ENCODE measurements at places on chromosomes 5 and 9. TPM values are rescaled to one million over a fixed set of nuclear protein-coding genes. Genes with fewer than 3 reads are reported as not detected.

- no peaks in the 10 kb centered on the region for H3K36me3 ChIP-seq
- DNase-seq = no peak
- peak overlapping the region; percentile 44 for H3K27ac ChIP-seq
- H3K4me3 ChIP-seq = no peak overlapping the region
- H3K27me3 ChIP-seq = no peaks in the 10 kb centered on the region
These were observed 50.0 kb upstream of the GOLPH3 start for GRCh38 chr5:32223972-32224609.

The DHX29 gene
- 26.8 TPM for total RNA-seq

GRCh38 chr9:100219347-100219746 lies 120.3 kb downstream of the INVS start:
- H3K4me3 ChIP-seq = no peak overlapping the region
- no peaks in the 10 kb centered on the region for H3K36me3 ChIP-seq
- no peak for DNase-seq
- no peaks in the 10 kb centered on the region for H3K4me1 ChIP-seq
- no peaks in the 10 kb centered on the region for H3K27me3 ChIP-seq
- H3K27ac ChIP-seq = no peak overlapping the region

The KIF4B gene
- not detected for total RNA-seq

DNA sequence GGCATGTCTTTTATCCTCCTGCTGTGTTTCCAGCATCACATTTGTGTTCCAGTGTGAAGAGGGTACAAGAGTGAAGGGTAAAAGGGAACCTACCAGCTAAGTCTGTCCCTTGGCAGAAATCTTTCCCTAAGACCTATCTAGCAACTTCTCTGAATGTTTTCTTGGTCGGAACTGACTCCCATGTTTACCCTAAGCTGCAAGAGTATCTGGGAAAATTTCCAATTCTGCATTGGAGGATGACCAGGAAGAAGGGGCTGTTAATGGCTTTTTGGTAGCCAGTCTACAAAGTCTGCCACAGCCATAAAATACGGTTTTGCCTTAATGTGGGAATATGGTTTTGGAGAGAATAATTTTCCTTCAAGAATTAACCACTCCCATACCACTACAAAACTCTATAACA lies 75.1 kb downstream of the MAST4 start:
- DNase-seq = no peak
- H3K4me1 ChIP-seq = no peaks in the 10 kb centered on the region
- H3K4me3 ChIP-seq = no peak overlapping the region
- no peaks in the 10 kb centered on the region for H3K27me3 ChIP-seq

DNA sequence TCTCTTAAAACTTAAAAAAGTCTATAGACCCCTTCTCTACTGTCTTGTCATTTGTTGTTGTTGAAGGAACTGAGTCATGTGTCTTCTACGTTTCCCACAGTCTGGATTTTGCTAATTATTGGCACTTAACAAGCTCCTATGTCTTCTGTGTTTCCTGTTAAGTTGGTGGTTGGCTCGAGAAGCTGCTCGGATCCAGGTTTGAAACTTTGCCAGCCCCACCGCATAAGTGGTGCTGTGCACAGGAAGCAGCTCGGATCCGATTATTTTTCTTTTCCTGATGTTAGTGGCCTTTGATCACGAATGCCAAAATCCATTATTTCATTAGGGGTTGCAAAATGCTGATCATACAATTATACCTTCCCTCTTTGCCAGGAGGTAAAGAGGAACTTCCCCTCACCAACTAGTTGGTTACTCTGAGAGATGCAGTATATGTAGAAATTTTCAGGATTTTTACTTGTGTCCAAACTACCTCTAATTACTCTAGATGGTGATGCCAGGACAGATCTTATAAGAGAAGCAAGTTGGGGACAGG lies 186.5 kb downstream of the NSG2 start:
- H3K36me3 ChIP-seq = no peaks in the 10 kb centered on the region
- H3K4me1 ChIP-seq = peaks cover 19% of the 10 kb centered on the region
- no peak overlapping the region for H3K4me3 ChIP-seq

- H3K27me3 ChIP-seq = no peaks in the 10 kb centered on the region
- H3K27ac ChIP-seq = no peak overlapping the region
- H3K4me1 ChIP-seq = no peaks in the 10 kb centered on the region
- no peaks in the 10 kb centered on the region for H3K36me3 ChIP-seq
These were observed 350.2 kb downstream of the KIAA0825 start for GRCh38 chr5:94268226-94268625.

- no peaks in the 10 kb centered on the region for H3K4me1 ChIP-seq
- no peak for DNase-seq
- no peak overlapping the region for H3K27ac ChIP-seq
- no peak overlapping the region for H3K4me3 ChIP-seq
- H3K27me3 ChIP-seq = no peaks in the 10 kb centered on the region
These were observed 7.7 kb upstream of the SLC35D2 start for GRCh38 chr9:96391021-96391765.

The GPRIN1 gene
- 1.9 TPM for total RNA-seq

DNA sequence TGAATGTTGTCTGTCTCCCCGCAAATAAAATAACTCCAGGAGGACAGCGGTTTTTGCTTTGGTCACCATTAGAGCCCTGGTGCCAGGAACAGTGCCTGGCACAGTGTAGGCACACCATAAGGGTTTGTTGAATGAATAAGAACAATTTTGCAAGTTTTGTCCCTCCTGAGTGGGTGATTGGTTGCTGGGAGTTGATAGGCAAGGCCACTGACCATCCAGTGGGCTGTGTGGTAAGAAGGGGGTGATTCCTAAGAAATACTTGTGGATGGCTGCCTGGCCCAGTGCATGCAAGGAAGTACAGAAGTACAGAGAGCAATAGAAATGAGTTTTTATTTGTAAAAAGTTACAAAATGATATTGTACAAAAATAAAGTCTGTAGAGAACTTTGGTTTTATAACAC lies 27.5 kb downstream of the GDNF start:
- no peak for DNase-seq
- no peak overlapping the region for H3K4me3 ChIP-seq
- peak overlapping the region; percentile 45 for H3K27ac ChIP-seq
- no peaks in the 10 kb centered on the region for H3K27me3 ChIP-seq
- H3K4me1 ChIP-seq = no peaks in the 10 kb centered on the region

DNA sequence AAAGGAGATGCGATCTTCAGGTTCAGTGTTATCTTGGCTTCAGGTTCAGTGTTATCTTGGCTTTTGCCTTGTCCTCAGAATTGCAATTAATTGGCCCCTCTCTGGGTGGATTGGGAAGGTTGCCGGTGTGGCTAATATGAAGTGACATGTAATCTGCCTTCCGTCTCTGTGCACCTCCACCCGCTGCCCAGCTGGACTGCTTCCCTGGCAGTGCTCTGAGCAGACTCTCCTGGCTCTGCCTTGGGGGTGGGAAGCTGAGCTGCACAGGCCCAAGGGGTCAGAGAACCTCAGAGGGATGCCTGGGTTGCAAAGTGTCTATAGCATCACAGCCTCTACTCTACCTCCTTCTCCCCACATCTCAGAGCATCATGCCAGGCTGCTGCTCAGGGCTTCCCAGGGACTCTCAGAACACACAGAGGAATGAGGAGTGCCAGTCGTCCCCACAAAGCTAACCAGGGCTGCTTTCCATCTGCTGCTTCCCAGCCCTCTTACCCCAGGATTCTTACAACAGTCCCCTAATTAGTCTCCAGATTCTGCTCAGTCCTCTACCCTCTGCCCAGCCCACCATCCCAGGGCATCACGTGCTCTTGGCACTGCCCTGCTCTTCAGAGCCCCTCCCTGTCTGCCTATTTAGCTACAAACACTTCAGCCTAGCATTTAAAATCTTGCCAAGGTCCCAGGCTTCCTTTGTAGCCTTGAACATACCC lies 54.4 kb upstream of the AFAP1L1 start:
- no peak overlapping the region for H3K4me3 ChIP-seq
- DNase-seq = peak; percentile 66
- H3K4me1 ChIP-seq = peaks cover 59% of the 10 kb centered on the region

The PLAC8L1 gene
- 0.59 TPM for total RNA-seq

DNA sequence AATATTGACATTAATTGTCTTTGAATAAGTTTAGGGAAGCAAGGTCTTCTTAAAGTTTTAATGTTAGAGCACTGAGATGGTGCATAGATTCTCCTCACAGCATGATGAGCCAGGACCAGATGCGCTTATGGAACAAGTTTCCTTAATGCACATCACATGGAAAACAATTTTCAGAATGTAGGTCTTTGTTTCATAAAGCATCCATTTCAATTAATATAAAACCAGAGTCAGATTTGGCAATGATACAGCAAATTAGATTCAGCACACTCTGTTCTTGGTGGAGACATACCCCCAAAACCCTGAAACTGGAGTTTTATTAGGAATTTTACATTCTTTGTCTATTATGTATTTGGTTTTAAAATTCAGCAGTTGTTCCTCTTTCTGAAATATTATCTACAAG lies 402.1 kb upstream of the SEMA6A start:
- no peak overlapping the region for H3K27ac ChIP-seq
- no peaks in the 10 kb centered on the region for H3K4me1 ChIP-seq
- no peaks in the 10 kb centered on the region for H3K36me3 ChIP-seq
- no peak for DNase-seq
- H3K4me3 ChIP-seq = no peak overlapping the region

DNA sequence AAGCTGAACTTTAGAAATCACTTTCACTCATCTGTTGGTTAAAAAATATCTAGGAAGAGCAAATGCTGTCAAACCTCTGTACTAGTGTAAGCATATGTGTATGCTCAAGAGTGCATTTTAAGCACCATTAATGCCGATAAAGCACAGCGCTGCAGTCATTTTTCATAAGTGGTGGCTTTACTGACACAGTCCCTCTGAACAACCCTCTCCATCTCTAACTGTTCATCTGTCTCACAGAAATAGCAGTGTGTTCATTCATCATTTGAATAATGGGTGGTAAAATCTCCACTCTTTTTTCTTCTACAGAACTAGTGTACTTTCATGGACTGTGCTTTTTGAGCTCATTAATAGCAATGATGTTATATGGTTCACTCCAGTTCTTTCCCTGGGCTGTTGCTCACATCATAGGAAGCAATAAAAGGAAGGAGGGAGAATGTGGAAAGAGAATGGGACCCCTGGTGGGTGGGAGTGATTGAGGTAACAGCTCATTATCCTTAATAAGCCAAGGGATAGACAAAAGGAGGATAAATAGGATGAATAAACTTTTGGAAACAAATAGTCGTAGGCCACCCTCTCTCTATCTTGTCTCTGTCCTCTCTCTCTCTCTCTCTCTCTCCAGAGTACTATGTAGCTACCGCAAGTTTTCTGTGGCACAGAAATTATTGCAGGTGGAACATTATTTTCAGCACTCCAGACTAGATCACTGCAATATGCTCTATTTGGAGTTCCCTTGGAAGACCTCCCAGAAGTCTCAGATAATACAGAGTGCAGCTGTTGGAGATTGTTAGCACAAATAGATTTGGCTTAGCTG lies 117.9 kb upstream of the PRDM9 start:
- no peak for DNase-seq
- no peaks in the 10 kb centered on the region for H3K36me3 ChIP-seq

GRCh38 chr9:76352026-76352620 lies 42.1 kb downstream of the RFK start:
- H3K27me3 ChIP-seq = no peaks in the 10 kb centered on the region
- H3K36me3 ChIP-seq = no peaks in the 10 kb centered on the region
- H3K27ac ChIP-seq = no peak overlapping the region
- no peaks in the 10 kb centered on the region for H3K4me1 ChIP-seq

GRCh38 chr5:35131723-35132122 lies 84.0 kb upstream of the AGXT2 start:
- H3K36me3 ChIP-seq = no peaks in the 10 kb centered on the region
- H3K27ac ChIP-seq = no peak overlapping the region
- no peaks in the 10 kb centered on the region for H3K4me1 ChIP-seq
- H3K27me3 ChIP-seq = peaks cover 3% of the 10 kb centered on the region
- H3K4me3 ChIP-seq = no peak overlapping the region
- no peak for DNase-seq

DNA sequence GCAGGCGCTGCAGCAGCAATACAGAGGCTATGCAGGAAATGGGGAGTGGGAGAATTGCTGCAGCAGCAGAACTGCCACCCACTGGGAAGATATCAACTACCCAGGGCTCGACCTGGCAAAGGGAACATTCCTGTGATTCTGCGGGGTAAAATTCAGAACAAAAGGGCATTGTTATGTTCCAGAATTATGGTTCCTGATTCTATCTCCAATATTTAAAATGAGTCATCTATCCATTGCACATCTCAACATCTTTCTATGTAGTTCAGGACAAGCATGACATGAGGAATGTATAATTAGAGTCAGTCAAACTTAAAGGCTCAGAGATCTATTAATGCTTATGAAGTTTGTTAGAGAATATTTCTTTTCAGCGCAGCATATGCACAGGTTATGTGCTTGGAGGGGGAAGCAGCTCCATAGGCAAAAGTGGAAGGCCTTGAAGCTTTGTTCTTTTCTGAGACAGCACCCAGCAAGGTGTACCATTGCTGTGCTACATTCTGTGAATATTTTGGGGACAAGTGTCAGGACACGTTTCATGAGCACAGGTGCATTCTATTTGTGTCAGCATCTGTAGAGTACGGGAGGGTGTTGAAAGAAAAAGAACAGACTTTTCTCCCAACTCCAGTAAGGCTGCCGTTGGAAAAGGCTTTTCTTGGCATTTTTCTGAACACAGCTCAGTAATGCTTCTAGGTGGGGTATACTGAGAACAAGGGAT lies 395.6 kb upstream of the MPDZ start:
- H3K36me3 ChIP-seq = no peaks in the 10 kb centered on the region
- DNase-seq = no peak
- peak overlapping the region; percentile 38 for H3K27ac ChIP-seq
- no peaks in the 10 kb centered on the region for H3K27me3 ChIP-seq
- H3K4me3 ChIP-seq = no peak overlapping the region

DNA sequence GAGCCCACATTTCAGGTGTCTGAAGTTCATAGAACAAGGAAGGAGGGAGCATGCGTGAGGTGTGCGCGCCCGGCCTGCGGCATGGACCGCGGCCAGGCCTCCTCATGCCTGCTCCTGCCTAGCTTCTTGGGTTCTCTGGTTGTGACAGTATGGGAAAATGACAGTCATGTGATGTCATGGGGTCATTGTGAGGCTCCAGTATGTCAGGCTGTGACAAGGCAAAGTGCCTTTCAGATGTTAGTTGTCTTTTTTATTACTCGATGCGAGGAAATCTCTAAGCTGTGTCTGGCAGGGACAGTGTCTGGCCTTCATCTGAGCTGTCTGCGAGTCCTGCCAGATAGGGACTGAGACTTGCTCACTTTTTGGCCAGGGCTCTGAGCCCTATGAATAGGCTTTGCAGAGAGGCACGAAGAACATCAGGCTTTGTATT lies 13.3 kb downstream of the UCK1 start:
- H3K4me3 ChIP-seq = no peak overlapping the region
- H3K4me1 ChIP-seq = peaks cover 5% of the 10 kb centered on the region
- H3K27me3 ChIP-seq = no peaks in the 10 kb centered on the region
- H3K27ac ChIP-seq = peak overlapping the region; percentile 77
- peak; percentile 71 for DNase-seq
